A549 treated with GW870086 at 1 μM for 4 hours (cell line): ENCODE measurements at places on chromosomes 6 and 20. TPM values are rescaled to one million over a fixed set of nuclear protein-coding genes. Genes with fewer than 3 reads are reported as not detected.

Gene COX7A2
- 268 to 377 TPM (median 288 TPM) in 5 replicates for total RNA-seq

Gene SNAP25
- 11.4 to 20.3 TPM (median 16.6 TPM) in 5 replicates for total RNA-seq

Gene PI3
- 2.1 to 4.7 TPM (median 2.7 TPM) in 5 replicates for total RNA-seq

Gene OSTM1
- 16.3 to 25.9 TPM (median 24.3 TPM) in 5 replicates for total RNA-seq

Gene WFDC10B
- total RNA-seq = not detected in 5 replicates

Gene BPIFB2
- total RNA-seq = not detected in 5 replicates

Gene SLC17A1
- 0.12 TPM in 1 of 5 replicates, not detected in the others for total RNA-seq

Gene KCNQ5
- 0.89 to 1.8 TPM (median 1.4 TPM) in 5 replicates for total RNA-seq

Gene CD93
- total RNA-seq = 0.02 to 0.03 TPM in 2 of 5 replicates, not detected in the others

Gene CCM2L
- total RNA-seq = 0.24 to 0.56 TPM (median 0.45 TPM) in 5 replicates

Gene ID4
- 0.72 to 1.3 TPM (median 0.88 TPM) in 5 replicates for total RNA-seq

Gene MCHR2
- not detected in 5 replicates for total RNA-seq

Gene C6orf15
- not detected in 5 replicates for total RNA-seq

Gene PACSIN1
- total RNA-seq = 0.03 to 0.08 TPM (median 0.03 TPM) in 3 of 5 replicates, not detected in the others

Gene PGC
- not detected in 5 replicates for total RNA-seq

Gene PPP1R3D
- total RNA-seq = 2.0 to 2.6 TPM (median 2.5 TPM) in 5 replicates

Gene AIF1
- total RNA-seq = not detected in 5 replicates

Gene MUCL3
- 0.03 to 0.09 TPM (median 0.06 TPM) in 4 of 5 replicates, not detected in the other for total RNA-seq

Gene OOEP
- not detected in 5 replicates for total RNA-seq

Gene CUL7
- 6.2 to 8.3 TPM (median 6.9 TPM) in 5 replicates for total RNA-seq

Gene NFYA
- total RNA-seq = 9.8 to 15.3 TPM (median 13.6 TPM) in 5 replicates

Gene METTL24
- not detected in 5 replicates for total RNA-seq

Gene CST4
- not detected in 5 replicates for total RNA-seq

Gene PNPLA1
- total RNA-seq = not detected in 5 replicates

Gene CRISP3
- total RNA-seq = not detected in 5 replicates

Gene OSER1
- total RNA-seq = 43.4 to 57.9 TPM (median 51.2 TPM) in 5 replicates

Gene CAGE1
- 0.20 TPM in 1 of 5 replicates, not detected in the others for total RNA-seq

Gene SRMS
- 0.10 to 0.15 TPM in 2 of 5 replicates, not detected in the others for total RNA-seq

Gene DEFB128
- total RNA-seq = not detected in 5 replicates

Gene SIM1
- total RNA-seq = not detected in 5 replicates

Gene FUCA2
- total RNA-seq = 50.4 to 58.2 TPM (median 56.5 TPM) in 5 replicates

Gene GSTA2
- not detected in 5 replicates for total RNA-seq

Gene NKX2-2
- not detected in 5 replicates for total RNA-seq

Gene FOXS1
- 0.35 to 1.1 TPM (median 0.64 TPM) in 5 replicates for total RNA-seq

Gene CD24
- total RNA-seq = 209 to 347 TPM (median 299 TPM) in 5 replicates

Gene OXT
- total RNA-seq = not detected in 5 replicates
